ENCODE measurements at places on chromosomes 6 and 20.

- no peak for DNase-seq
Measured at GRCh38 chr20:675033-675452, 559 bp downstream of the SCRT2 start.

GRCh38 chr20:31706607-31707257, 15.9 kb downstream of the BCL2L1 start:
- DNase-seq = no peak

GRCh38 chr6:16754876-16755275, 6.4 kb downstream of the ATXN1 start:
- DNase-seq = no peak

GRCh38 chr6:113763876-113764275, 93.3 kb upstream of the MARCKS start:
- DNase-seq = peak; percentile 54

- DNase-seq = peak; percentile 31
Measured at GRCh38 chr6:169370054-169370453, 116.4 kb upstream of the THBS2 start.

- no peak for DNase-seq
Measured at GRCh38 chr6:28777147-28777461, 146.7 kb downstream of the TRIM27 start.

DNA sequence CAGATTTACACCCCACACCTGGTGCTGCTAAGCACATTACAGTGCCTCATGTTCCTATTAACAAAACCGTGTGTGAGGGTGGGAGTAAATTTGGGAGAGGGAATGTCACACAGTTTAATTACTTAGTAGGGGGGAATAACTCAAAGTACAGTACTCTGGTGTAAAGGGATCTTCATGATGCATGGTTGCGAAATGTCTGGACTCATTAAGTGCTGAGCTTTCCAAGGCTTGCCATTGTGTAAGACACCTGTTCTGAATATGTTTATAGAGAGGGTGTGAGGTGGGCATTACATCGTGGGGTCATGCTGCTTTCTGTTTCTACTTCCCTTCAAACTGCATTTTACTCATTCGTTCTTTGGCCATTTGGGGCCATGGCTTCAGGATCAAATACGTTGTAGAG, 181.2 kb downstream of the ADGRG6 start:
- DNase-seq = no peak

DNA sequence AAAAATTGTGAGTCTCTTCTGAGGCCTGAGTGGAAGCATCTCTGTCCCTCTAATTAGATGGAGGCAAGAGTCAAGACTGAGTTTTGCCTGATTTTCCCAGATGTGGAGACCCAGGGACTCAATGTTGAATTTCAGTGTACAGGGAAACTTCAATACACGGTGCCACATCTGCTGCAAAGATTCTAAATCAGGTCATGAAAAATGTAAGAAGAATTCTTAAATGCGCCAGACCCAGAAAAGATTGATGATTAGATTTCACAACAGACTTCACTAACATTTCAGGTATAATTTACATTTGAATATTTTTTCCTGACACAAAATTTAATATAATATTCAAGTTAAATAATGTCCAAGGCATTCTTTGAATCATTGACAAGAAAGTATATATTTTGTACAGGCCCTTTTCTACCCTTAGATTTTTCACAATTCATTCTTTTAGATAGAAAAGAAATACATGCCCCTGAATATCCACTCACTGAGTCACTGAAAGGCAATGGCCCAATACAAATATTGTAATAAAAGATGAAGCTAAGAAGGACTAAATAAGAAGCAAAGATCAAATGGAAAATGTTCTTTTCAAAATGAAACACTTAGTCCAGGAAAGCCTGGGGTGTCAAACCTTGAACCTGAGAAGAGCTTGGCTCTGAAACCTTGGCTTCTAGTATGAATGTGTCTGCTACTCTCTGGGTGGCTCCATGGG, 18.2 kb upstream of the HDGFL1 start:
- peak; percentile 23 for DNase-seq

- peak; percentile 60 for DNase-seq
Measured at GRCh38 chr6:1838604-1839213, 229.0 kb downstream of the FOXC1 start.

- peak; percentile 31 for DNase-seq
Measured at GRCh38 chr6:20092071-20092566, 120.2 kb downstream of the MBOAT1 start.

DNA sequence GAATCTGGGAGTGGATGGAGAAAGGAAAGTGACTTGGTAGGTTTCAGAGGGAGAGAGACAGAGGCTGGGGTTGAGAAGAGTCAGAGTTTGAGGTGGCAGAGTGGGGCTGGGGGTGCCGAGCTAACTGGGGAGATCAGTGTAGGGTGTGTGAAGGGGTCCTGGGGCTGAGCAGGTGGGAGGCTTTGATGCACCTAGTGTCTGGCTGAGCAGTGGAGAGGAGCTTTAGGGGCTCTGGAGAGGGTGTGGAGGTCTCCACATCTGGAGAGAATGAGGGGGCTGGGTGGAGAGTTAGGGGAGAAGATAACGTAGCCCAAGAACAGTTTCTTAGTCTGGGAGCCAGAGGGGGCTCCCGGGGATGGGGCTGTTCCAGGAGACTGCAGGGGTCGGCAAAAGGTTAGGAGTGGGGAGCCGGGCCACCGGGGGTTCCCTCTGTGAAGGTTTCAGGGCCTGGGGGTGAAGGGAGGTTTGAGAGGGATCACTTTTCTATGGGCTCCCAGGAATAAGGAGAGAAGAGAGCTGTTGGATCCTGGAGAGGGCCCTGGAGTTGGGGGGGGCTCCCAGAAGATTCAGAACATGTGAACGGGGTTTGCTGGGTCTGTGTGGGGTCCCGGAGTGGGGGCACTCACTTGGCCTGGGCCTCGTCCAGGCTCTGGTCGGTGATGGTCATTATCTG, 797 bp downstream of the PBX2 start:
- DNase-seq = no peak

DNA sequence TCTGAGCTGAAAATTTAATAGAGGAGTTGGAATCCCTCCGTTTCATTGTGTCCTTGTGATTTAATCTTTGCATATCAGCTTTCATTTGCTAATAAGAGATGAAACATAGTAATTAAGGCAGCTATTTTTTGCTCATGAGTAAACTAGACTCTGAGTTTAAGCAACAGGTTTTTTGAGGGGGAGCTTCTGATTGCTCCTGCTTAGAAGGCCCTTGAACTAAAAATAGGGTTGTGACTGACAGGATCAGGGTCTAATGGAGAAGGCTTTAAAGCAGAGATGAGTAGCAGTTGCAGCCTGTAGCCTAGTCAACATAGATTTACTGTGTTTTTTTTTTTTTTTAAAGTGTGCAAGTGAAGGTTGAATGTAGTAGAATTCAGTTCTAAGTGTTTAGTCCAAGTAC, 17.4 kb downstream of the HSF2 start:
- no peak for DNase-seq

DNA sequence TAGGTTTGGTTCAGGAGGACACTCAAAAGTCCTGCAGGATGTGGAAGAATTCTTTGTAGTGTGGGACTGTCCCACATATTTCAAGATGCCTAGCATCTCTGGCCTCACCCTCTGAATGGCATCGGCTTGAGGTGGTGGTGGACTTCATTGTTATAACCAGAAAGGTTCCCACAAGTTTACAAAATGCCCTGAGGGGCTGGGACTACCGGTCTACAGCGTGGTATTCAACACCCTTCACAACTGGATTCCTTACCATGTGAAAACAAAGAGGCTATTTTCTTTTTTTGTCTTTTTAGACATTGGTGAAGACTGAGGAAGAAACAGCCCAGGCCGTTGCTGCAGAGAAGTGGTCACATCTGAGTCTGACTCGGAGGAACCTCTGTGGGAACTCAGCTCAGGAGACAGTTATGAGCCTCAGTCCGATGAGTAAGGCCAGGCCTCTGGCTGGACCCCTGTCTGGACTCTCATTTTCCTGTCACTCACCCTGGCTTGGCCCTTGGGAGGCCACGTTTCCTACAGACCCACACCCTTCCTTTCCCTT, 15.2 kb downstream of the PGBD1 start:
- no peak for DNase-seq

DNA sequence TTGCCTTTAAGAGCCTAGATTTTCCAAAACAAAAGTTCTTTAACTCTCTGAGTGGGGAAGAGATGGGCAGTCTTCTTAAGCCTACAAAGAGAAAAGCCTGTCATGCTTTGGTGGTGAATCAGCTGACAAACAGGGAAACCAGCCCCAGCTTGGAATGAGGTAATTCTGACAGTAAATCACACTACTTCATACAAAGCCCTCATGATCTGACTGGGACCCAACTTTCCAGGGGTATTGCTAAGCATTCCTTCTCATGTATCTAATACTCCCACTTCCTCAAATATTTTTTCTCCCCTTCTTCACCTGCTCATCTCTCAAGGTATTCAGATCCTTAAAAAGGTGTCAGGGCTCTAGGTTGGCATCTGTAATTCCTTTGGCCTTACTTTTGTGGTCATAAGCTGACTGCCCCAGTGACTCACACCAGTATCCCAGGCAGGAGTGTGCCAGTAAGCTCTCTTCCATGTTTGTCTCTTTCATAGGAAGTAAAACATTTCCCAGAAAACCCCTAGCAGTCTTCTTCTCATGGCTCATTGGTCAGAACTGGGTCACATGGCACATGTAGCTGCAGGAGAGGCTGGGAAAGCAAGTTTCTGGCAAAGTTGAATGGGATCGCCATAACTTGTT, 15.0 kb upstream of the TBC1D22B start:
- DNase-seq = peak; percentile 99

DNA sequence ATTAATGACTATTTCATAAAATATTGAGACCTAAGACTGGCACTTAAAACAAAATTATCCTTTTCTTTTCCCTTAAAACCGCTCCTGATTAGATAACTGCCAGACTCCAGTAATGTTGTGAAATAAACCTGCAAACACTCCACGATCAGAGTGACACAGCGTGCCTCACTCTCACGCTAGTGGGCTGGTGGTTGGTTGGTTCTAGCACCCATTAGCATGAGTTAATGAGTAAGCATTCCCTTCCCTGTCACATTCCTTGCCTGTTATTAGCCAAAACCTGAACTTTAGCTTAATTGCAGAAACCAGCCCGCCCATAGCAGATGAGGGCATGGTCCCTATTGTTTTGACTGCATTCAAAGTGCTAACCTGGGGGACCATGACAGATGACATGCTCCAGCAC, 193.4 kb downstream of the CD83 start:
- DNase-seq = no peak

DNA sequence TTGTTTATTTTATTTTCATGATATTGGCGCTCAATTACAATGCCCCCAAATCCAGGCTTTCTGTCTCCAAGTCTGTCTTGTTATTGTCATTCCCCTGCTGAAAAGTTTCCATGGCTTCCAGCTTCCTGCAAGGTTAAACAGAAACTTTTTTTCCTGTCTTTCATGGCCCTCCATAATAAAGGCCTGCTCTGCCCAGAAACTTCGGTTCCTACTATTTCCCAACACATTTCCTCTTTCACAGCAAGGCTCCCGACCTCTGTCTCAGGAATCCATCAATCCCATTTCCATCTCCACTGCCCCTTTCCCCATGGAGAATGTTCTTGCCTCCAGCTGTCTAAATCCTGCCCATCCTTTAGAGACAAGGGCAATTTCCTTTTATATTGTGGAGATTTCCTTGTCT, 365.2 kb upstream of the JARID2 start:
- DNase-seq = no peak

DNA sequence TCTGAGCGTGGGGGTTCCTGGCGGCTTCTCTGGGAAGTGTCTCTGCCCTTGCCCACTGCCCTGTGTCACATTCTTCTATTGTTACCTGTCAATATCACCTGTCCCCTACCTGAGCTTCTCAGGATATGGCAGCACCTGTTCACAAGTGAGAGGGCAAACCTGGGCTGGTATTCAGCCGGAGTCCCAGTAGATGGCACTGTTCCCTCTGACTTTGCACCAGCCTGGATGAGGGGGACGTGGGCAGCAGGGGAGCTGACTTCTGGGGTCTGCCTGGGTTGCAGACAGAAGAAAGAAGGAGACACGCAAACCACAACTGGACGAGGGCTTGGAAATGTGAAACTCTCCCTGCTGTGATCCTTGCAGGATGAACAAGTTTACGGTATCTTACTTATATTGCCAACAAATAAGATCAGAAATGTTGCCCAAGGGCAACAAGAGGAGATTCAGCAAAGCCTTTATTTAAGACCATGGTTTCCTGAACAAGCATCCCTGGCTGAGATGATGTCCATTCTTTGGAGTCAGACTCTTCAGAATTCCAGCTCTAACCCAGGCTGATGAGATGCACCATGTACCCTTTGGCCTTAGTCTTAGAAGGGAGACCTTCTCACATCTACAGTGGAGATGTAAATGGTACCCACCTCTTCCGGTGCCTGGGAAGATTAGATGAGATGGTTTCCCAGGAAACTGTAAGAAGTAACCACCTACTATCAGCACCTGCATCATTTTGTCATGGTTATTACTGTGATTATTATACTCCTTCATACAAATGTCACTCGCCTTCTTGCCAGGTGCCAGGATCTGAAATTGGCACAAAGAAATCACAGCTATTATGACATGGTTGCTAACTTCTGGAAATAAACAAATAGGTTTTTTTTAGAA, 400.0 kb upstream of the CDH4 start:
- DNase-seq = no peak

GRCh38 chr6:150169609-150170008, 26.8 kb downstream of the PPP1R14C start:
- DNase-seq = peak; percentile 85

- peak; percentile 60 for DNase-seq
Measured at GRCh38 chr6:17851720-17852161, 135.7 kb downstream of the KIF13A start.

DNA sequence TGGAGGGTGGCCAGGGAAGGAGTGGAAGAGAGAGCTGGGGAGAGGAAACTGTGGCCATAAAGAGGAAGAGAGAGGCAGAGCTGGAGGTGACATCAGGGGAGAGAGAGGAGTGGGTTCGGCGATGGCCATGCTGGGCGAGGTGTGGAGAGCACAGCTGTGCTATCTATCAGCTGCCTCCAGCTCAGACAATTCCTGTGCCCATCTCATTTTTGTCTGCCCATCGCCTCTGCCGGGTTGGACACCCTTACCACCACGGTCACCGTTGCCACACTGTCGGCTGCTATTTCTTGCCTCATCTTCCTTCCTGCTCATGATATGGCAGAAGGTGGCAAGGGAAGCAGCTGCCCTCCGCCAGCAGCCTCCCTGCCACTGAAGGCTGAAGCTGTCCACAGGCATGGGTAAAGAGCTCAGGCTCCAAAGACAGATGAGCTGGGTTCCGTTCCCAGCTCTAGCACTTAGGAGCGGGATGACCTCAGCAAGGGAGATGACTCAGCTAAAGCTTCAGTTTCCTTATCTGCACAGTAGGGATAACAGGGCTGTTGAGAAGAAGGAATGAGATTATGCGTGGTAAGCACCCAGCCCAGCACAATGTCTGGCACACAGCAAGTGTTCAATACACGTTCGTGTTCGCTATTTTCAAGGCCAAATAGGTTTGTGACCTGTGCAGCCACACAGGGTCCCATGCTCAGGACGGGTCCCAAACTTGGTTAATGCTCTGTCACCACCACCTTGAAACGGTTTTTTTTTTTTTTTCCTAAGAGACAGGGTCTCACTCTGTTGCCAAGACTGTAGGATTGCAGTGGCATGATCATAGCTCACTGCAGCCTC, 21.9 kb upstream of the TAF8 start:
- DNase-seq = no peak
